K562 (cell line): ENCODE measurements at places on chromosomes 12 and 14. TPM values are rescaled to one million over a fixed set of nuclear protein-coding genes. Genes with fewer than 3 reads are reported as not detected.

- no peak overlapping the region for H3K27ac ChIP-seq
- H3K4me1 ChIP-seq, result no peaks in the 10 kb centered on the region
- no peak overlapping the region for H3K4me3 ChIP-seq
- DNase-seq, result no peak
Observed at GRCh38 chr12:120618954-120619615, 21.3 kb upstream of the CABP1 start.

DNA sequence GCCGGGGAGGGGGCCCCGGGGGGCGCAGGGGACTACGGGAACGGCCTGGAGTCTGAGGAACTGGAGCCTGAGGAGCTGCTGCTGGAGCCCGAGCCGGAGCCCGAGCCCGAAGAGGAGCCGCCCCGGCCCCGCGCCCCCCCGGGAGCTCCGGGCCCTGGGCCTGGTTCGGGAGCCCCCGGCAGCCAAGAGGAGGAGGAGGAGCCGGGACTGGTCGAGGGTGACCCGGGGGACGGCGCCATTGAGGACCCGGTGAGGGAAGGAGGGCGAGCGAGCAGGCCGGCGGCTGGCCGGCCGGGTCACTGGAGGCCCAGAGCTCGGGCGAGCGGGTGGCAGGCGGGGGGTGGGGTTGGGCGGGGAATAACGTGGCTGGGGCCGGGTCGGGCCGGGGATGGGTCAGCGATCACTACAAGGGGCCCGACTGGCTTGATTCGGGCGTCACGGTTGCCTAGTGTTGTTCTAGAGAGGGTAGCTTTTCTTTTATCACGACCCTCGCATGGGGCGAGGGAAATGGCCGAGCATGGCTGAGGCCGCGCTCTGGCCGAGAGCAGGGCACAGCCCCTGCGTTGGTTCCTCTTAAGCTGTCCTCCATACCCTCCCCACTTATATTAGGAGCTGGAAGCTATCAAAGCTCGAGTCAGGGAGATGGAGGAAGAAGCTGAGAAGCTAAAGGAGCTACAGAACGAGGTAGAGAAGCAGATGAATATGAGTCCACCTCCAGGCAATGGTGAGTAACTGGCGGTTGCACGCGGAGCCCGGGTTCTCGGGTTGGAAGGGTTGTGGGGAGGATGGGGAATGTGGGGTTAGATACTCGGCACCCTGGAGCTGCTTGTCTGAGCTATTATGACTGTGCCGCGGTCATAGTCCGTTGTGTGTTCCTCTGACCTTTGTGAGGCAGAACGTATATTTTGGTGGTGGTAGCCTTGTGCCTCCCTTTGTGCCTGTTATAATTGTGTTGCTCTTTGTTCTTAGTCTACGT, 603 bp downstream of the PABPN1 start:
- no peaks in the 10 kb centered on the region for H3K27me3 ChIP-seq
- peaks cover 58% of the 10 kb centered on the region; the same call in 2 of the 3 replicates for H3K36me3 ChIP-seq

The P2RX2 gene
- total RNA-seq, result not detected in 2 replicates

DNA sequence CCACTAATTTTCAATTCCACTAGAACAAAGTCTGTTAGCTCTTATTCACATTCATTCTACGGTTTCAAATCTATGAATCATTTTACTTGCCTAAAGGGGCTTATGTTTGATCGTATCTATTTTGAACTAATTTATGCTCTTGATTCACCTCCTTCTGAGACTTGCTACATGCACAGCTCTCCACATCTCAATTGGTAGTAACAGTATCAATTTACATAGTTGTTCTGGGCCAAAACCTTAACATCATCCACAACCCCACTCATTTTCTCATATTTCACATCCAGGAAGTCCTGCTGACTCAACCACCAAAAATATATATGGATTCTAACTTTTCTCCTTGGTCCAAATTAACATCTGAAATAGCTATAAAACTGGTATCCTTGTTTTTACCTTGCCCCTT, 208.6 kb downstream of the RASSF9 start:
- H3K27me3 ChIP-seq, result no peaks in the 10 kb centered on the region
- no peaks in the 10 kb centered on the region for H3K36me3 ChIP-seq
- no peak overlapping the region for H3K27ac ChIP-seq
- no peaks in the 10 kb centered on the region for H3K4me1 ChIP-seq

DNA sequence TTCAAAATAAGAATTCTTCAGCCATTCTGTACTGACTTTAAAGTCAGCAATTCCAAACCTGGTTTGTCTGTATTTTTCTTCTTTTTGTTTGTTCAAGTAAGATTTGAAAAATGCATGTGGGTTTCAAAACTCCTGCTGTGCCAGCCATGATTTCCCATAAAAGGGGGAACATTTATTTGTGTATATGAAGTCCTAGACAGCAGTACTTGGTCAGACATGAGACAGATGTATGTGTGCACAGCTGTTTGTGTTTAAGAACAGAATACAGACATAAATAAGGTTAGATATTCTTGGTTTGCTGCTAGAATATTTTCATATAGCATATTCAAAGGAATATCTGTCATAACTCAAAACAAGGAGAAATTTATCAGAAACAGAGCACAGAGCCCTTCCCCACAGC, 236.0 kb downstream of the ADAMTS20 start:
- H3K4me3 ChIP-seq, result no peak overlapping the region
- H3K4me1 ChIP-seq, result no peaks in the 10 kb centered on the region
- H3K27me3 ChIP-seq, result no peaks in the 10 kb centered on the region

The GALNT9 gene
- total RNA-seq, result not detected in 2 replicates
